ENCODE measurements at places on chromosomes 3 and 15. TPM values are rescaled to one million over a fixed set of nuclear protein-coding genes. Genes with fewer than 3 reads are reported as not detected.

Gene TRIM42
- total RNA-seq, result not detected

Gene ANKRD34C
- not detected for total RNA-seq

Gene GOLGA6A
- under 0.01 TPM for total RNA-seq

Gene CFAP100
- total RNA-seq, result not detected

Gene CHST14
- total RNA-seq, result 10.9 TPM

Gene CHL1
- not detected for total RNA-seq

Gene CHRFAM7A
- total RNA-seq, result 0.19 TPM

All from regular cardiac myocyte (primary cell).